ENCODE measurements at places on chromosomes 5 and 9.

GRCh38 chr5:17157916-17158529, 59.4 kb upstream of the BASP1 start:
- no peak for DNase-seq

- DNase-seq, result no peak
Measured at GRCh38 chr9:127494304-127494702, 43.0 kb downstream of the LRSAM1 start.

DNA sequence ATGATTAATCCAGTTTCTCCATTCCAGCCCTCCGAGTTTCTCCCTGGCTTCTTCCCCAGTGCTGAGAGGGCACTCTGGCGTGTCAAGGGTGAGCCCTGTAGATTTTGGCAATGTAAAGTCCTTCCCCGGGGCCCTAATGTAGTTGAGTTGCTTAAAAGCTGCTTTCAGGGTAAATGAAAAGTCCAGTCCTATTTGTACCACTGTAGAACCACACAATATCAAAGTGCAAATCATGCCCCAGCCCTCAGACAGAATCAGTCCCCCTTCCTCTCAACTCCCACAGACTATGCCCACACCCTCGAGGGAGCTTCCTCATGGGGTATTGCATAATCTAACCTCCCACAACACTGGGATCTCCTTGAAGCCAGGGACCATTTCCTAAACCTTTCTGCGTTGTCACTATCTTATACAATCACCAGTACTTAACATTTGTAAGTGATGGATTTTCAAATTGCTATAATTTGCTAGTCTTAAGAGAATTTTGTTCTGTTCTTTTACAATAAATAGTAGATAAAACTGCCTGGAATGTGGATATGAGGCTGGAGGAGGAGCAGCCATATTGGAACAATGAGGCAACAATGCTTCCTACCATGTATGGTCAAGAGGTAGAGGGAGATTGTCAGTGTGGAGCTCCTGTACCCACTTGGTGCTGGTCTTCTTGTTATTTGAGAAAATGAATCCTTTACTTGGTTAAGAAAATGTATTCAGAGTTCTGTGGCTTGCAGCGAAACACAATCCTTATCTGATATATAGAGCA, 34.4 kb downstream of the ZNF366 start:
- no peak for DNase-seq

GRCh38 chr5:116361171-116361967, 213.3 kb downstream of the SEMA6A start:
- no peak for DNase-seq

DNA sequence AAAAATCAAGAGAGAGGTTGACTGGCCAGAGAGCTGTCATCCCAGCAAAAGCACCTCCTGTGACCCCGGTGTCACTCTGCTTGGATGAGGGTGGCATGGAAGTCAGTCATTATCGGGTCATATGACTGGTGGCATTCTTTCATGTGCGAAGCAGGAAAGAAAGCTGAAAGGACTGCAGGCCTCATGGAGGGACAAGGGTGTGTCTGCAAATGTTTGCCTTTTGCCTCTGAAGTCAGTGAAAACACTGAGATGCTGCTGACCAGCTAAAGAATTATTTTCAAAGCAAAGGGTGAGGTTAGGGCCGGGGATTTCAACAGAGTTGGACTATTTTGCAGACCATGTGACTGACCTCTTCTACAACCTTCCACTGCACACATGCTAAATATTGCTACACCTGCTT, 298.3 kb downstream of the CSNK1G3 start:
- no peak for DNase-seq

DNA sequence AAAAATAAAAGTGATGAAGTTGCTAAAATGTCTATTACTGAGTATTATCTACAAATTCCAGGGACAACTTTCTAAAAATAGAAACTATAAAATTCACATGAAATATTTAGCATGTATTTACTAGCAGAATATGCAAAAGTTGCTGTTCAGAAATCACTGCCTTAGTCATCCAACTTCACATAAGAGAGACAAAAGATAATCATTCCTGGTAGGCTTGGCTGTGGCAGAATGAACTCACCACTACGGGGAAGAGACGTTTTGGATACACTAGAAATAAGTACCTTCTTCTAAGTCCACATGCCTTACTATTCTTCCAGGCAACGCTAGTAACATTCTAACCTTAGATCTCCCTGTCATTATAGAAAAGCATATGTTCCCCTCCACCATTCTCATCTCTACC, 272.2 kb downstream of the BNC2 start:
- DNase-seq, result no peak

DNA sequence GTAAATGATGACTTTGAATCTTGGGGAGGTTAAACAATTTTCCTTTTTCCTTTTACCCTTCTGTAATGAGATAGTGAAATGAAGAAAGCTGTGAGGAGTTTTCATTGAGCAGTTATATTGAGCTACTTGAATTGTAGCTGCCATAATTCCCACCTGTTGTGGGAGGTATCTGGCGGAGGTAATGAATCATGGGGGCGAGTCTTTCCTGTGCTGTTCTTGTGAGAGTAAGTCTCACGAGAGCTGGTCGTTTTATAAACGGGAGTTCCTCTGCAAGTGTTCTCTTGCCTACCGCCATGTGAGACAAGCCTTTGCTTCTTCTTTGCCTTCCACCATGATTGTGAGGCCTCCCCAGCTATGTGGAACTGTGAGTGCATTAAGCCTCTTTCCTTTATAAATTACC, 258.4 kb downstream of the FER start:
- DNase-seq, result no peak

GRCh38 chr5:74433255-74433895, 207.2 kb downstream of the ENC1 start:
- DNase-seq, result no peak

DNA sequence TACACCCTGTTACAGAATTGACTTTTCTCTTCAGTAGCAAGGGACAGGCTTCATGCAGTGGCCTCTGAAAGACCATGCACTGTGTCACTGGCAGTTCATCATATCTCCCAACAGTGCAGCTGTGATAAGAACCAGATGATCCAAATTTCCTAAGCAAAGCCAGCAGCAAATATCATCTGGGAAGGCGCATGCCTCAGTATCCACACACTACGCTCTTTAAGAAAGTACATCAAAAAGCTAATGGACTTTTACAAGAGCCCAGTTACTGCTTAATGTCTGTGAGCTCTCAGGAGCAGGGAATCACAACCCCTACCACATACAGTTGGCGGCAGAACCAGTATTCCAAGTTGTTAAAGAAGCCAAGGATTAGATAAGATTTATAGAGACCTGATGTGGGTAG, 25.1 kb downstream of the ADAMTSL1 start:
- no peak for DNase-seq

DNA sequence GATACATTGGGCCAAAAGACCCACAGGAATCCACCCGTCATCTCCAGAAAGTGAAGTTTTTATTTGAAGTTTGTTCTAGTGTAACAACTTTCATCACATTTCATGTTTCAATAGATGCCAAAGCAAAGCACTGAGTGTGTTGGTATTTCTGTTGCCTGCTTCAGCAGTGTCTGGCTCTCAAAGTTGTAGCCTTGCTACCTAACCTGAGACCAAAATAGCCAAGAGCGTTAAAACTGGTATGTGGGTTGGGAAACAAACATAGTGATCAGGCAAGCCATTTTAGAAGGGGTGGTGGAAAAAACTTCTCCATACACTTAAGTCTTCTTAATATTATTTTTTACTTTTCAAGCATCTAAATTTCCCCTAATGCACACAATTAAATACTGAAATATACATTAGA, 150.3 kb upstream of the DHFR start:
- DNase-seq, result no peak

DNA sequence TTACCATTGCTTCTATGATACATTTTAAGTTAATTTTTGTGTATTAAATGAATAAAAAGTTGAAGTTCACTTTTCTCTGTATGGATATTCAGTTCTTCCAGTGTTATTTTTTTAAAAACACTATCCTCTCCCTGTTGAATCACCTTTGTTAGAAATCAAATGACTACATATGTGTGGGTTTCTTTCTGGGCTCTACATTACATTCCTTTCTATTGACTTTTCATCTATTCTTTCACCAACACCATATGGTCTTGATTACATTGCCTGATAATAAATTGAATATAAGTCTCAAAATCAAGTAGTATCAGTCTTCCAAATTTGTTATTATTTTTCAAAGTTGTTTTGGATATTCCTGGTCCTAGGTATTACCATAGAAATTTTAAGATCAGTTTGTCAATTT, 7.3 kb upstream of the RASEF start:
- no peak for DNase-seq

- DNase-seq, result no peak
Measured at GRCh38 chr9:87519461-87519860, 21.8 kb downstream of the DAPK1 start.

- no peak for DNase-seq
Measured at GRCh38 chr9:124518116-124518515, 10.9 kb upstream of the NR5A1 start.

DNA sequence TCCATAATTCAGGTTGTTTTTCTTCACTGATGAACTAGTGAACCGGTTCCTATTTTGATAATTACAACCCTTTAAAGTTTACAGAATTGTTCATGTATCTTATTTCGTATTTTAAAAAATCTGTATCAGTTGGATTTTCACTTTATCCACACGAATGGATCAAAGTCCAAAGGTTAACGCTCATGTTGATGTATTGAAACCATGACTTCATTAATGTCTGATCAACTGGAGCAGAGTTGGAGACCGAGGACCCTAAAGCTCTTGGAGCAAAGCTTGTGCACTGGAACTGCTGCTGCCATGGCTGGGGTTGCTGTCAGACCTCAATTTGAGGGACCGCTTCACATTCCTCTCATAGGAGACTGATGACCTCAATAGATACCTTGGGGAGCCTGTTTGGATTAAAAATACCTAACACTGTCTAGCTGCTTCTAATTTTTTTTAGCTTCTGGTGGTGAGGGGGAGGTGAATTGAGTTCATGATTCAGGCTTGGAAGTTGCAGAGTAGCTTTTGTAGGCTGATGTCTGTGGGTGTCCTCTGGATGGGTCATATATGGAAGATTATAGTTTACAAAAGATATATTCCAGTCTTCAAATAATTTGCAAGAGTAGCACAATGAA, 45.1 kb downstream of the KIAA1958 start:
- DNase-seq, result no peak

DNA sequence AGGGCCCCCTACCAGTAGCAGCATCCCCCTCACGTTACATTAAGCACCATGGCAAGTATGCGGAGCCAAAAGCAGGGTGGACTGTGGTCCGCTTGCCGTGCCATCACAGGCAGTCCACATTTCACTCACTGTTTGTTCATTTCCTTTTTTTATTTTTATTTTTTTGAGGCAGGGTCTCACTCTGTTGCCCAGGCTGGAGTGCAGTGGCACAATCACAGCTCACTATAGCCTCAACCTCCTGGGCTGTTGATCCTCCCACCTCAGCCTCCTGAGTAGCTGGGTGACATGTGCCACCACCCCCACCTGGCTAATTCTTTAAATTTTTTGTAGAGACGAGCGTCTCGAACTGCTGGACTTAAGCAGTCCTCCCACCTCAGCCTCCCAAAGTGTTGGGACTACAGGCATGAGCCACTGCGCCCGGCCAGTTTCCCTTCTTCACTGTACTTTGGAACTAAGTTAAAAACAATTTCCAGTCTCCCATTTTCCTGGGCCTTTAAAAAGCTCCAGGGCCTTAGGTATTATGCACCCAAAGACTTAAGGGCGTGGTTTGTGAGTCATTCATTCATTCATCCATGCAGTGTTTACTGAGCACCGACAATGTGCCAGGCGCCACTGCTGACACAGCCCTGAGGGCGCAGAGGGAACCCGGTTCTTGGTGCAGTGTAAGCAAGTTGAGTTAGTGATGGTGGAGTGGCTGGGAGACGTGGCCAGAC, 19.9 kb downstream of the PRRX2 start:
- no peak for DNase-seq

DNA sequence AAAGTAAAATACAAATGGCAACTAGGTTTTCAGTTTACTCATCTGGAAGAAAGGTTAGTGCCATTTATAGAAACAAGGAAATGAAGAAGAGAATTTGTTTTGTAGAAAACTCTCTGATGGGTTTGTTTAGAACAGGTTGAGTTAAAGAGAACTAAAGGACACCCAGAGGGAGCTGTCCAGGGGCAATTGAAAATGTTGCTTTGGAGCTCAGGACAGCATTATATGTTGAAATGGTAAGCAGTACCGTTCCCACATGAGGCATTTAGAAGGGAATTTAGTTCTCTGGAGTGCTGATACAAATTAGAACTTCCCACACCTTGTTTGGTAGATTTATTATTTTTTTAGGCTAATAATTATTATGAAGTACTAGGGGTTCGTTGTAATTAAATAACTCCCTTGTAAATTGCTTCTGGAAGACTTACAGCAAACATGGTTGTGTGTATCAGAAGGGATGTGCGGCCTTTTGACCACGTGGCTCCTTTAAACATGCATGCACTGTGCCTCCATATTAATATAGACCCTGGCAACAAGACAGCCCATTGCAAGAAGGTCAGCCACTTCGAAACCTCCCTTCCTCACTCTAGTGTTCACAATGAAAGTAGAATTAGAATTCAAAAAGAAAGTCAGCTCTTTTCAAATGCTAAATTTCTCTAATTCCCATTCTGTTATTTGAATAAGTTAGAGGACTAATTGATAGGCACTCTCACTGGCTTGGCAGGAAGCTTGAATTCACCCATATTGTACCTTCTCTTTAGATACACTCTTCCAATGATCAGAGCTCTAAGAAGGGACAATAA, 71.7 kb downstream of the ZNF462 start:
- no peak for DNase-seq
